ENCODE measurements at places on chromosomes 7 and 10.
A peak's percentile ranks its signal among the peaks of the same experiment; 100 is the strongest.

- DNase-seq: peak; percentile 77
Measured at GRCh38 chr10:119667562-119668328, 16.6 kb downstream of the BAG3 start.

DNA sequence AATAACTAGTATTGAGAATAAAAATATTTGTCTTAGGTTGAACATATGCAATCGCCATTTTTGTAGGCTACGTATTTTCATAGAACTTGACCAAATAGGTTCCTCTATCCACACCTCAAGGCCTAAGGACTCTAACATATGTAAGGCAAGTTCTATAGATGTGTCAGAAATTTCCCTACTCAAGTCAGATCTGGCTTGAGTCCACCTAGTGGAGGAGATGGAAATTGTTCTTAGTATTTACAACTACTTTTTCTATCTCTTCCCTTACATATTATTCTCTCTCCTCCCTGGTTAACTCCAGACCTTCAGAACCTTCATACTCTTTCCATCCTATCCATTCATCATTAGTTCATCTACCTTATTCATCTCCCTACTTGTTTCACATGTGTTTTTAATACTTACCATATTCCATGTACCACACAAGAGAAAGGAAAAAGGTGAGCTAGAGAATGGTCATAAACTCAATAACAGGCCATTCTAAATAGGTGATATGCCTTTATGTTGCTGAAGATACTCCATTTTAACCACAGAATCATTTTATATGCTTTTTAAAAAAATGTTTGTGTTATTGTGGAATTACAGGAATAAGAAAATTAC is 174.5 kb upstream of the HDAC9 start:
- peak; percentile 13 for DNase-seq

DNA sequence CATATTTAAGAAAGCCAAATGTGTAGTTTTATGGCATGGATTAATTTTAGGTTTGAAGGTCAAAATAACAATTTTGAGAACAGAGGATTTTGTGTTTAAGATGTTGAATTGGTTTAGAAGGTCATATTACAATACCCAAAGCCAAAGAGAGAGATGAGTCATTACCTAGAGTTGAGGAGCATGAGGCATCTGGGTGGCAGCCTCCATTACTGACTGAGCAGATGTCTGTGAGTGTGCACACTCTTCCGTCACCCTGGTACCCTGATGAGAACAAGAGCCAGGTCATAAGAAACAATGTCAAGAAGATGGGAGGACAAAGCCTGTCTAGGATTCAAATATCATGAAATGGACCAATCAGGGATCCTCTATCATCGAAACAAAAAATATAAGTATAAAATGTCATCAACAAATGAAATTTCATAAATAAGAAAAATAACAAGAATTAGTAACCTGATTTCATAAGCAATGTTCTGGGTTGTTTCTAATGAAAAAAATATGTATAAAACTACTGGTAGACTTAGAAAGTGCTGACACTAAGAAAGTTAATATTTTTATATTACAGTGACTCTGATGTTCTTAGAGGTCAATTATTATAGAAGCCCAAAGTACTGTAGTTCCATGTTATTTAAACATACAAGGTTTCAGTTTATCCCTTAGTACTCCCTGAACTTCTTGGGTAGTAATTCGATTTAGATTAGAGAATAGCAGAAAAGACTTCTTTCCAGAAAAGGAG is 20.0 kb downstream of the CUBN start:
- DNase-seq: no peak

GRCh38 chr10:11553773-11554381 is 57.6 kb downstream of the USP6NL start:
- no peak for DNase-seq

DNA sequence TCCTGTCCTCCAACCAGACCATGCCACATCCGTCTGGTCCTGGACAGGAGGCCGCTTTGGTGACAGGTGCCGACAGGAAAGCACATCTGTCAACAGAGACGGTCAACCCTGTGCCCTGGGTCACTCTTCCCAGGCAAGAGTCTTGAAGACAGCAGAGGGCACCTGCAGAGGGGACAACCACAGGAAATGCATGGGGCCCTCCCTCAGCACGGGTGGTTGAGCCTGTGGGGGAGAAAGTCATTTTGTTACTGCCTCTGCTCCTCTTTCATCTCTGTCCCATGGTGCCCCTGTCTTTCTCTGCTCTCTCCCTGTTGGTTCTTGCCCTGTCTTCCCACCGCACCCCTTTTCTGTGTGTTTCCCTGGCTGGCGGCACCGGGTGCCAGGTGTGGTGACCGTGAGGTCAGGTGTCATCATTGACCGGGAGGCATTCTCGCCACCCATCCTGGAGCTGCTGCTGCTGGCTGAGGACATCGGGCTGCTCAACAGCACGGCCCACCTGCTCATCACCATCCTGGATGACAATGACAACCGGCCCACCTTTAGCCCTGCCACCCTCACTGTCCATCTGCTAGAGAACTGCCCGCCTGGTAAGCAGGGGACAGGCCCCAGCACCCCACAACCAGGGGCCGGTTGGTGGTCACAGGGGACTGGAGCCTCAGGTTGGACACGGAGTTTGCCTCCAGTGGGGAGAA is 17.6 kb upstream of the VSIR start:
- no peak for DNase-seq

DNA sequence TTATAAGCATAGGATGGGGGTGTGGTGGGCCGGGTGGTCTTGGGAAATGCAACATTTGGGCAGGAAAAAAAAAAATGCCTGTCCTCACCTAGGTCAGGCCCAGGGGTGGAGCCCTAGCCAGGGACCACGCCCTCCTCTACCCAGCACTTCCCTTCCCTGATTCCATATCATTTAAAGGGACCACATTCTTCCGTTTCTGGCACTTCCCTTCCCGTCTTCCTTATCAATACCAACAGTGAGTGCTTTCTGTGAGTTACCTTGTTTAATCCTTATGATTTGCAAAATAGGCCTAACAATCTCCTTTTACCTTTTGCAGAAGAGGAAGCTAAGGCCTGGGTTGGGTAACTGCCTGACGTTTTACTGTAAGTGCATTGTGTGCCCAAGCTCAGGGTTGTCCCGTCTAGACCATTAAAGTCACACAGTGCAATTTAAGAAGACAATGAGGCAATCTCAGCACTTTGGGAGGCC is 16.7 kb upstream of the C10orf95 start:
- no peak for DNase-seq

- DNase-seq: no peak
Measured at GRCh38 chr7:1020849-1021251, 23.5 kb upstream of the GPR146 start.

DNA sequence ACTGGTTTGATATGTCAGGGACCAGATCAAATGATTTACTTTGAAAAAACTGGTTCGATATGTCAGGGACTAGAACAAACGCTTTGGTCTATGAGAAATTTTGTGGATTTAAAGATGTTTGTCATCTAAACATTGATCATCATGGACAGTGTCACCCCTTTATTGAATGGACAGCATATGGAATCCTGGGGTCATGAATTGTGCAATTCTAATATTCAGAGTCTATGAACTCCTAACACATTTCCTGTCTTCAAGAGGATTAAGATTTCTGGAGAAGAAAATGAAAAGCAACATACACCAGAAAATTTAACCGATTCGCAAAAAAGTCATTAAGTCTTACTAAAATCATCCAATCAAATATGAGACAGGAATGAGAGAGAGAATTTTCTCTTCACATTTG is 106.4 kb upstream of the FAM133B start:
- no peak for DNase-seq

GRCh38 chr10:133161486-133162109 is 1.6 kb downstream of the KNDC1 start:
- DNase-seq: no peak

- no peak for DNase-seq
Measured at GRCh38 chr7:112183266-112183665, 22.9 kb downstream of the DOCK4 start.

DNA sequence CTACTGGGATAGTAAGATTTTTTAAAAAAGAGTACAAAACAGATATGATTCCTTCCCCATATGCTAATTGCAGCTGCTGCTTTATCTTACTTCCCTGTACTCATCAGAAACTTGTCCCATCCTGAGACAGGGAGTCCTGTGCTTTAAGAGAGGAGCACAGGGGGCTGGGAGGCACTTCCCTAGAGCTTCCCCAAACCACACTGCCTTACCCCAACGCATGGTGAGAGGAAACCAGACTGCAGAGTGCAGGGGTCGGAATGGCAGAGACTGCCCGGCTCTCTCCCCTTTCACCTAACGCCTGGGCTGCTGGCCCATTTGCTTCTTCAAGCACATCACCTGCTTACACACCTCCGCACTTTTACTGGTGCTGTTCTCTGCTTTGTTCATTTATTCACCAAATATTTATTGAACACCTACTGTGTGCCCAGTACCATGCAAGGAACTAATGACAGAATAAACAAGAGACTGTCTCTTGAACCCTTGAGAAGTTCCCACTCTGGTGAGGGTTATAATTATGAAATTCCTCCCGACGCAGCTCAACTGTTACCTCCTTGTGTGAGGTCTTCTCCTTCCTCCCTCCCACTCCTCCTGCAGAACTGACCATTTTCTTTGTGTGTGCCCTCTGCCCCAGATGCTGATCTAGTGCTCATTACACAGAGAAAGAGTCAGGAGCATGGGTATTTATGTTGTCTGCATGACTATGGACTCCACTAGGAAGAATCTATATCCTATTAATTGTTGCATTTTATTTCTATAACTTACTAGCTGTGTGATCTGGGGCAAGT is 289.7 kb downstream of the TCF7L2 start:
- no peak for DNase-seq

- no peak for DNase-seq
Measured at GRCh38 chr7:27636326-27637006, 26.2 kb downstream of the HIBADH start.

DNA sequence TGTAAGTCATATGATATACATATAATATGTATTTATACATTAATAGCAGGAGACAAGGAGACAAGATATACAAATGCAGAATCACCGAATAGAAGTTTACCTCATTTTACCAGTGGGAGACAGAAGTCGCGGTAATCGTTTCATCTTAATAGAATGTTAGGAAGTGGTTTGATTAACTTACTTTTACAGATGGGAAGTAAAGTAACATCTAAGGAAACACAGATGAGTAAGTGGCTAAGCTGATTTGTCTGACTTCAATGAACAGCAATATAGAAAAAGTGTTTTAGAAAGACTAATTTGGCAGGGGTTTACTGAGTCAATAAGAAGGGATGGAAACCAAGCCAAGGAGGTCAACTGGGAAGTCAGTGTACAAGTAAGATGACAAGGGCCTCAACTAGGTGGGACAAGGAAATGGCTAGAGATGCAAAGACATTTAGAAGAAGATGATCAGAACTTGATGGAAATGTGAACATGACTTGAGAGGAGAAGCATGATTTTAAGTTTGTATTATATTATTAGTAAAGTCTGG is 36.2 kb upstream of the FAM133B start:
- DNase-seq: no peak

DNA sequence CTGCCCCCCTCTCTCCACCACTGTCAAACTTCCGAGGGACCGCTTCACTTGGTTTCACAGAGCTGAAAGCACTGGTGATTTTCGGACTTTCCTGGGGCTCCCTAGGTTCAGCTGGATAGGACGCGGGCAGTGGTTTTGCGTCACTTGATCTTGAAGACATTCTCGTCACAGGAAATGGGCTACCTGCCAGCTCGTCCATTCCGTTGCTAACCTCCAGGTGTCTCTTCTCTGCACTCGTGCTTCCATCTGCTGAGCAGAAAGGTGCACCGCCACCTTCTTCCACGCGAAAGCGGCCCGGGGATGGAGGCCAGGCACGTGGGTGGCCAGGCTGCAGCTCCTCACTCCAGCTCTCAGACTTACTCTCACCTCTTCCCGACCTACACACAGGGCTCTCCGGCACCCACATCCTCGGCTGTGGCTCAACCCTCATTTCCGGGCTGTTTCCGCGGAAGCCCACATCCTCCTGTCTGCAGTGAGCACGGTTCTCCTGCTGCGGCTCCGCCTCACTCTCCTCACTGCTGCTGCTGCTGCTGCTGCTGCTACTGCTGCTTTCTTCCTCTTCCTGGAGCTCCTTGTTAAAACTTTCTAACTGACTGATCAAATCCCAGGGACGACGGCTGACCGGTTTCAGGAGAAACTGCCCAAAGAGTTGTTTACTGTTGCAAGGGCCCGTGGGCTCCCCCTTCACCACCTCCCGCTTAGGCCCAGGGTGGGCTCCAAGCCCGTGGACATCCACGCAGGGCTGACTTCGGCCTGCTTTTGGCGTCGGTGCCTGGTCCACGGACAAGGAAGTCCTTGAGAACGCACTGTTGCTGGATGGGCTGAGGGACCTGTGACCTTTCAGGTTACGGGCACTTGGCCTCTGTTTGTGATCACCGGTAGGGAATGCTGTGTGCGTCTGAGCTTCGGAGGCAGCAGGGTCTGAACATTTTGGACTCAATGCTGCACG is 32.1 kb downstream of the JCAD start:
- no peak for DNase-seq

DNA sequence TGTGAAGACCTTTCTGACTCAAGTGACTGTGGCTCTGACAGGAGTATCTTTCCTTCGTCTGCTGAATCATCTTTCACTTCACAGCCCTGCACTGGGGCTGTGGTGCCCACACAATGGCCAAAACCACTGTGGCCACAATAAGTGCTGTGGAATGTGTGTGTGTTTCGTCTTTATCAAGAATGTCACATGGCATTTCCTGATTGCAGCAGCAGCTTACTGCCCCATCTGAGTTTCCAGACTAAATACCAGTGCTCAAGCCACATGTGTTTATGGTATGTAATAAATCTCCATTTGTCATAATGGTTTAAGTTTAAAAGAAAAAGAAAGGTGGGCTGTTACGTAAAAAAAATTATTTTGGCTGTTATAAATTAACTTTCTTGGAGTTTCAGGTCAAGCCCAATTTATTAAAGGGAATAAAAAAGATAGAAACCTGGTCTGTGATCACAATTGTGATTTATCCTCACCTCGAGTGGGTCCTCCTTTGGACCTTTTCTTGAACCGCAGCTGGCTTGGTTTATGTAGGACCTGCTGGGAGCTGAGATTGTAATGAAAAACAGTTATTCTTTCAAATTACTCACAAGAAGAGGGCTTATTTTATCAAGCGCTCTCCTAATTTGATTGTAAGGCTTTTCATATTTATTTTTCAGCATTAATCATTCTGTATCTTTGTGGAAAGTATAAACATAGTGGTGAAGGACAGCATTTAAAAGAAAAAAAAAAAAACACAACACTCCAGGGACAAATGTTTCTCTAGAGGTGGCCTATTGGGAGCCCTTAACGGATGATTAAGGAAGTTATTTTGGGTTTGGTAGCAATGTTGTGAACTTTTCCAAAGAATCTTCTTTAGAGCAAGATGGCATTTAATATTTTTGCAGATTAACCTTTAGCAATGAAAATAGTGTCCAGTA is 116.2 kb downstream of the LRMDA start:
- DNase-seq: peak; percentile 62

DNA sequence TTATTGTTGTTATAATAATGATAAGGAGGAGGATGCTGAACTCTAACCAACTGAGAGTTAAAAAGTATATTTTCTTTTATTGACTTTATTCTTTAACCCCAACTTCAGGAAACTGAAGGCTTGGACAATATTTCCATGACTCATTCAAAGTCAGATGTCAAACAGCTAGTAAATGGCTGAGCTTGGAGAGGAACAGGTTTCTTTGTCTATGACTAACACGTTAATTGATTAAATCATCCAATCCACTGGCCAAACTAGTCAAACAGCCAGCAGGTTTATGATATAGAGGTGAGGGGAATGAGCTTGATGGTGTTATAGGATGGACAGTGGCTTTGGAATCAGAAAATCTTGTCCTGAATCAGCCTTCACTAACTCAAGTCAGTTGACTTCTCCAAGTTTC is 119.1 kb upstream of the WDR11 start:
- DNase-seq: no peak

- DNase-seq: peak; percentile 79
Measured at GRCh38 chr10:113958631-113959382, 84.9 kb upstream of the ADRB1 start.

Data from HTR-8/SVneo (cell line).